ENCODE measurements at places on chromosomes 5 and 9.

GRCh38 chr5:87403409-87403808, 9.3 kb downstream of the CCNH start:
- no peak for DNase-seq

DNA sequence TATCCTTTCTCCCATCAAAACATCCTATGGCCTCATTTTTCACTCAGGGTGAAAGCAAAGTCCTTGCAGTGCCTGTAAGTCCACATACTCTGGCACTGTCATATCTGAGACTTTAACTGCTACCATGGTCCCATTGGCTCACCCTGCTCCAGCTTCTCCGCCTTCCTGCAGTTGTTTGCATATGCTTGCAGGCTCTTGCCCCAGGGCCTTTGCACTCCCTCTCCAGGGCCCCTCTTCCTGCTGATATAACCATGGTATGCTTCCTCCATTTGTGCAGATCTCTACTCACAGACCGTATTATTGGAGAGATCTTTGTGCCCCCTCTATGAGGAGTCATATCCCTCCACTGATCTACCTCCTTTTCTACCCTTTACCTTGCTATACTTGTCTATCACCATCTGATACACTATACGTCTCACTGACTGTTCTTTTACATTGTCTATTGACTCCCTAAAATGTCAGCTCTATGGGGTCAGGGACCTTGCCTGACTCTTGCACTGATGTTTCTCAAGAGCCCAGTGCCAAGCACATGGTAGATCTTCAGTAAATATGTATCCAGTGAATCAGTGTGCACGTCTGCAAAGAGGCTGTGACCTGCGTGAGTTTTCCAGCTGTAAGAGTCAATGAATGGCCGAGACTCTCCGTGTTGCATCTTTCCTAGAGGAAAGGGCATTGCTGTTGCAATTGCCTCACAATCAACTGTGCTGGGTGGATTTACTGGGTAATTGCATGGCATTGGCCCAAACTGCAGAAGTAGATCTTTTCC, 81.7 kb upstream of the CPEB4 start:
- no peak for DNase-seq

DNA sequence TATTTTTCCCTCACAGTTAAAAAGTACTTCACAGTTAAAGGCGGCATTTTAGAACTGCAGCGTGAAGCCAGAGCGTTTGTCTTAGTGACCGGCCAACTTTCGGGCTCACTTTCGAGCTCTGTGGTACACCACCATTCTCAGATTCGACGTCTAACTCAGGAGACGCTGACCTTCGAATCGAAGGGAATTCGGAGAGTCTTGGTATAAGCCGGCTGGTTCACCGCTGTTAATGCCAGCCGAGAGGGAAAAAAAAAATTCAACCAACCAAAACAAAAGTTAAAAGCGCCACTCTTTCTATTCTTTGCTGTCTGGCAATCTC, 544 bp upstream of the SNX24 start:
- no peak for DNase-seq

GRCh38 chr9:135045264-135045927, 42.1 kb upstream of the OLFM1 start:
- DNase-seq: no peak

GRCh38 chr9:6758498-6759184, 868 bp downstream of the KDM4C start:
- DNase-seq: peak; percentile 71

DNA sequence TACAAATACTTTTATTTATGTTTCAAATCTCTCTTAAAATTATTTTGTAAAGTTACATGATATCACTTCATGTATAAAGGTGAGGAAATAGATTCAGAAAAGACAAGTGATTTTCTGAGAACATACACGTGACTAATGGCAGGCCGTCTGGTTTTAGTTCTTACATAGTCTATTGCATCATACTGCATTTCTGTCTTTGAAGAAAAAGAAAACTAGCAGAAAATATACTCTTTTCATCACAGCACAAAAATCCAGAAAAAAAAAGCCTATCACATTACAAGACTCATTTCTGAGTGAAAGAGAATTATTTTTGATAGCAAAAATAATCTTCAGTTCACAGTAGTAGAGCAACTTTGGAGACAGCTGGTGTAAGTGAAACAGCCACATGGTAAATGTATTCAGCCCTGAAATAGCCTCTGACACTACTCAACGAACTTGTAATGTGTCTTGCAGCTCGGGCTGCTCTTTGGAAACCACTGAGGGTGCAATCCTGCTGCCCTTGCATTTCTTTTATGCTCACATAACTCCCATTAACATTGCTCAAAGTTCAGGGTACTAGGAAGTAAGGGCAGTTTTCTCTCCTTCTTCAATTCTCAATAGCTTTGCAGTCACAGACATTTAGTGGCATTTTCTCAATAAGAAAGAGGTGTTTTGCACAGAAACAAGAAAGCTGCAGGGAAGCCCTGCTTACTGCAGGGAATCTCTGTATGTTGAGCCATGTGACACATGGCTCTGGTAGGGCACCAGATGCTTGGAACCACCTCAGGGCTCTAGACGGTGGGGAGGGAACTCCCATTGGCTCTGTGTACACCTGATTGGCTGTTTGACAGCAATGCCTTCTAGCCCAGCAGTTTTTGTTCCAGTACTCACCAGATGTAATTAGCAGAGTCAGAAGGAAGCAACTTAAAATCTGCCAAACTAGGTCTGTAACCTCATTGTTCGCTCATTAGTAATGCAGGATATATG, 845.3 kb upstream of the PTPRD start:
- DNase-seq: no peak

All from adipocyte (in vitro differentiated cells).